ENCODE measurements at places on chromosomes 13 and 19.

GRCh38 chr19:29831041-29831548 lies 19.3 kb downstream of the CCNE1 start:
- DNase-seq: no peak

DNA sequence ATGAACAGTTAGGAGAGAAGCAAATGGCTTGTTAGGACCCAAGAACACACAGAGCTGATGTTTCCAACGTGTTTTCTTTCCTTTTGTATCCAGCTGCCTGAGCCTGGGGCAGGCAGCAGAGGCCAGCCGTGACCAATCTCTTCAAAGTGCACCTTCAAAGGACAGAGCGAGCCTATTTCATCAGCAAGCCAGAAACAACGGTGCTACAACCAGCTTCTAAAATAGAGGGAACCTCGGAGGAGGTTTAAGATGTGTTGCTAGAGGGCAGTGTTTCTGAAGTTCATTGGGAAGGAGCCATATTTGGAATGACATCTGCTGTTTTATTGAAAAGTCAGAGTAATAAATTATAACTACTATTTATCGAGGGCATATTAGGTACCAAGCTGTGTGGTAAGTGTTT lies 56.2 kb upstream of the RFC3 start:
- no peak for DNase-seq

DNA sequence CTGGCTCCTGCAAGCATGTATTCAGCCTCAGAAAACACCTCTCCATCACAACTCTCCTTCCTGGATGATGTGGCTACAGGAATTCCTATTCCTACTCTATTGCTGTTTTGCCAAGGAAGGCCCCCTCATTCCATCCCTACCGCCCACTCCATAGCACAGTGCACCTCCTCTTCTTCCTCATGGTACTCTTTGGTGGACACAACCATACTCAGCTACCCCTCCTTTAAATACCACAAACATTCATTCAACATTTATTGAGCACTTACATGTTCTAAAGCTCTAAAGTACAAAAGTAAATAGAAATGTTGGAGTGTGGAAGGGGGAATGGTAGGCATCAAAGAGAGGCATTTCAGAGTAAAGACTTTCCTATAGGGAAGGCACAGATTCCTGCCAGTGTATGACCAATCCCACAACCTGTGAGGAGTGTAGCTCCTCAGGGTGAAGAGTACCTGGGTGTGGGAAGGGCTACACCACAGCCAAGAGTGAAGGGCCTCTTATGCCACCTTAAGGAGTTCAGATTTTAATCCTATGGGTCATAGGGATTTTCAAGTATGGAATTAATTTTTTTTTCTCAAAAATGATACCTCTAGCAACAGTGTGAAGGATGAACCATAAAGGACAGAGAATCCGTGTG lies 42.5 kb downstream of the STARD13 start:
- no peak for DNase-seq

DNA sequence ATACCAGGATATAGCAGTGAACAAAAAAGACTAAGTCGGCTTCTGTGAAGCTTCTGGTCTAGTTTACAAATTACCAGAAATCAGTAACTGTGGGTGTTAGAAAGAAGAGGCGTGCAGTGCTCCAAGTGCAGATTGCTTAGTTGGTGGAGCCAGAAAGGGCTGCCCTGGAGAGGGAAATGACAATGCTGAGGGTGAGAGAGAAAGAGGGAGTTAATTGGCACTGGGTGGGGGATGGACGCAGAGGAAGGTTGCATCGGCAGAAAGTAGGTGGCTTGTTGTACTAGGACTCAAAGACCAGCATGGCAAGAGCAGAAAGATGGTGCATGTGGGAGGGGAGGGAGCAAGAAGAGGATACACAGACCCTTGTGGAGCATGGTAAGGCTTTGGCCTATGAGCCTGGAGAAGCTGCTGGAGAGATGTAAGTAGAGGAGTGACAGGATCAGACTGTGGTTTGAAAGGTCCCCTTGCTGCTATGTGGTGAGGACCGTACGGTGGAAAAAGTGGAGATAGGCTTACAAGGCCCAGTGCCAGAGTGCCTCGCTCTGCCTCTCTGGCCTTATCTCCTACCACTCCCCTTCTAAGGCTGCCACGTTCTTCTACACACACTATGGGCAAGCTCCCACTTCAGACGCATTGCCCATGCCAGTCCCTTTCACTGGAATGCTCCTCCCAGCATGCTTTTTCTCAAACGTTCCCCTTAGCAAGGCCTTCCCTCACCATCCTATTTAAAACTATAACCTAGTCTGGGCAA lies 13.5 kb downstream of the SMG9 start:
- no peak for DNase-seq

DNA sequence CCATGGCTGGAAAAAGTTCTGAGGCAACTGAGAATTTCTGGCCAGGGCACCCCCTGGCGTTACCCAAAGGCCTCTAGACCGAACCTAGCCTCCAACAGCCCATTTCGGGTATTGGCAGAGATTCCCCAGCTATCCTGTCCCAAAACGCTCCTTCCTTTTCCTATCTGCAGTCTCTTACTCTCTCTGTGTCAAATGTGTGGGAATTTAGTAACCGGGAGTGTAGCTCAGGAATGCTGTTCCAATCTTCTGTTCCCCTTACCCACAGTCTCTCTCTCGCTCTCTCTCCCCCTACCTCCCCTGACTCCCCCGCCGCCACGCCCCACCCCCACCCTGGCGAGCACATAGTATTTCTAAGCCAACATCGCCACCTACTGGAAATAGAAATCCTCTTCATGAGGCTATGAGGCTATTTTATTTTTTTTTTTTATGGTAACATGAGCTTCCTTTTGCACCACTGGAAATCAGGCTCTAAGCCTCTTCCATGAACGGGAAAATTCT lies 27.0 kb downstream of the OXGR1 start:
- DNase-seq: no peak

DNA sequence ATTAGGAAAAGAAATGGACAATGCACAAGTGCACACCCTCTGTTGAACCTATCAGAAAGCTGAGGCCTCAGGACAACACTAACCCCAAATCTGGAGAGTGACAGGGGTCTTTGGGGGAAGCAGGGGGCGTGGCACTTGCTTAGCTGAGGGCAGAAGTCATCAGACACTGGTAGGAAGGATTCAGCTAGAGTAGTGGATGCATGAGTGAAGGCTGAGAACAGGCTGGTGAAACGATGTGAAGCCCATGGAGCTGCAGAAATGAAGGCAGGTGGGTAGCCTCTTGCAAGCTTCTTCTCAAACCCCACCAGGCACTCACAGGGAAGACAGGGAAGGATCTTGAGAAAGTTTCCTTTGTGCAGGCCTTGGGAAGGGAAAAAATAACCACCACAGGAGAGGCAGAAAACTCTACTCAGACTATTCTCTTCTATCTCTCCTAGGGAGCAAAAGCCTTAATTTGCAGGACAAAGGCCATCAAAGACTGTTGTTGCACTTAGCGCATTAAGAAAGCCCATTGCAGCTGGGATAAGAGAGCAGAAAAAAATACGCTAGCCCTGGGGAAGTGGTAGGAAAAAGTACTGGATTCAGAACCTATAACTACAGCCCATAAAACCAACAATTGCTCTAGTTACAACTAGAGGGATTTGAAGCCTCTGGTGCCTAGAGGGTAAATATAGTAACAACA lies 193.3 kb upstream of the ZNF536 start:
- DNase-seq: no peak

- DNase-seq: no peak
Measured at GRCh38 chr13:101473458-101473857, 21.0 kb downstream of the ITGBL1 start.

- DNase-seq: no peak
Measured at GRCh38 chr19:3186160-3186688, 494 bp downstream of the NCLN start.

- DNase-seq: no peak
Measured at GRCh38 chr19:18282788-18283141, 1.3 kb upstream of the JUND start.

- DNase-seq: no peak
Measured at GRCh38 chr19:18401580-18402112, 4.2 kb upstream of the LRRC25 start.

DNA sequence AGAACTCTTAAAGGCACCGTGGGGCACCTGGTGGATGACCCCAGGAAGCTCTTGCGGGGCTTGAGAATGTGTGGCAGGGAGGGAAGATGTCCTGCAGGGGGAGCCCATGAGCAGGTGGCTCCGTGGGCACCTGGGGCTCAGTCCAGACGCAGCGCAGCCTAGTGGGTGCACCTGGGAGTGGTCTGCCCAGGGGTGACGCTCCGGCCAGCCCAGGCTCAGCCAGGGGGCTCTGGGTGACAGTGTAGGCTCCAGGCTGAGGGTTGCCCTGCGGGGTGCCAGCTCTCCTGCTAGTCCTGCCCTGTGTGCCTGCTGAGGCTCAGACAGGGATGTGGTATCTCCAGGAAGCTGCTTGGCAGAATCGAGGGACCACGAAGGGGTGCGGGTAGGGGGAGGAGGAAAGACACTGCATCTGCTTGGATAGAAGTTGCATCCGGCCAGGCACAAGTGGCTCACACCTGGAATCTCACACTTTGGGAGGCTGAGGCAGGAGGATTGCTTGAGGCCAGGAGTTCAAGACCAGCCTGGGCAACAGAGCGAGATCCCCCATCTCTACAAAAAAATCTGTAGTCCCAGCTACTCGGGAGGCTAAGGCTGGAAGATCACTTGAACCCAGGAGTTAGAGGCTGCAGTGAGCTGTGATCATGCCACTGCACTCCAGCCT lies 15.0 kb upstream of the PGLS start:
- peak; percentile 67 for DNase-seq

DNA sequence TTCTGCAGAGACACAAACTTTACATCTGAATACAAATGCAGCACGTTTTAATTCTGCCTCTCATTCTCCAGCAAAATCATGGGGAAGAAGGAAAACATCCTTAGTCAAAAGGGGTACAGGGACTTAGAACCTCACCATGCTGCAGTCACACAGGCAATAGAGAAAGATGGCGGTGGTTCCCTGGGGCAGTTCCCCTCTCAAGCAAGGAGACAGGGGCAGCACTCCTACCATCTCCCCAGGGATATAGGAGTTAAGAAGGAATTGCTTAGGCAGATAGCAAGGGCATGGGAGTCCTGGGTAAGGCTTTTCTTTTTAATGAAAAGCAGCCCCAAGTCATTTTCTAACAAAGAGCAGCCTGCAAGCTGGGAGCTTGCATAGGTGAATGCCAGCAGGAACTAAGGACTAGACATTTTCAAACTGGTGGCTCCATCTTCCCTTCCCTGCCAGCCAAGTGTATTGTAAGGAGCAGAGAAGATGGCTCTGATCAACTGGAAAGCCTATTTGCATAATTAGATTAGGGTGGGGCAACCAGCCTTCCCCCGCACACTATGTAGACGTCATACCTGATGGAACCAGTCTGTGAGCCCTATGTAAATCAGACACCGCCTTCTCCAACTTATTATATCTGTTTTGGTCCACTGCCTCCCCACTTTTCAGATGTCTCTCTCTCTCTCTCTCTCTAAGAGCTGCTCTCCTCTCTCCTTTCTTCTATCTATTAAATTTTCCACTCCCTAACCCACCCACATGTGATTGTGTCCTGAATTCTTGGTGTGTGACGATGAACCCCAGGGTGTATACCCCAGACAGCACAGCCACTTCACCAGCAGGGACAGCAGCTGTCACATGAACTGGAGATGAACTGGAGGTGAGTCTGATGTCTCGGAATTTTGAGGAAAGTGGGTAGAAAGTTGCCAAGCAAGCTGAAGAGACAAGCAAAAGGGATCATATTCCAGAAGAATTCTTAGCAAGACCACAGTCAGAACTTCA lies 514.5 kb downstream of the IRS2 start:
- DNase-seq: no peak

- no peak for DNase-seq
Measured at GRCh38 chr13:32791545-32792172, 205.4 kb downstream of the PDS5B start.

DNA sequence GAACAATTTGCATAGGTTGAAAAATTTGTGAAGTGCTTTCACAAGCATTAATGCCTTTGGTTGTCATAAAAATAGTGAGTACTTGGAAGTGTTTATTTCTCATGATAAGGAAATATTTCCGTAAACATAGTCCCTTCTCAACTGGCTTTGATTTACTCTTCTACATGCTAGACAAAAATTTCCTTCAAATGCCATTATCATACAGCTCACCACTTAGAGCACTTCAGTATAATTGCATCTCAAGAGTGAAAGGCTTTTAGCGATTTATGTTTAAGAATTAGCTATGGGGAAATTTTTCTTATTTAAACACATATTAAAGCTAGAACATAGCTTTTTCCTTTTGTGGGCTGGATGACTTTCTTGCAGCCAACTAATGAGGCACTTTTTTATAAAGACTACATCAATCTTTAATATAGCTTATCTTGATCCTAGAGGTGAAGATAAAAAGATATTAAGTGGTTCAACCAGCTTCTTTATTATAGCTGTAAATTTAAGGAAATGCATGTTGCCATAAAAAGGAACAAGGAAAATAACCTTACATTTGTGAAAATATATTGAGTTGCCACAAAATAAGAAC lies 656.8 kb downstream of the SLITRK6 start:
- no peak for DNase-seq

DNA sequence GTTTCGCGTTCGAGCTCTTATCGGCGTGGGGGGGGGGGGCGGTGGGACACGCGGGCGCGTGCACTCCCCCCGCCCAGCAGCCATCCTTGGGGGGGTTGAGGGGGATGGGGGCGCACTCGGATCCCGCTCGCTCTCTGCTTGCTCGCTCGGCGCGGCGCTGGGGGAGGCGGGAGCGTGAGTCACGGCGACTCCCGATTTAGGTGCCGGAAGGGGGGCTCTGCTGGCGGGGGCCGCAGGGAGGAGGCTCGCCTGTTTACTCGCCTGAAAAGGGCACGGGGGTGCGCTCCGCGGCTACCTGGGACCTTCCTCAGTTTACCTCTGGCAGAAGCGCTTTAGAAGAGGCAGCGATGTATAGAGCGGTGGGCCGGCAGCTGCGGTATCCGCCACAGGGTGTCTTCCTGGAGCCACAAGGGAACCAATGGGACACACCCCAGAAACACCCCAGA lies 1.1 kb upstream of the PDE4A start:
- DNase-seq: no peak

DNA sequence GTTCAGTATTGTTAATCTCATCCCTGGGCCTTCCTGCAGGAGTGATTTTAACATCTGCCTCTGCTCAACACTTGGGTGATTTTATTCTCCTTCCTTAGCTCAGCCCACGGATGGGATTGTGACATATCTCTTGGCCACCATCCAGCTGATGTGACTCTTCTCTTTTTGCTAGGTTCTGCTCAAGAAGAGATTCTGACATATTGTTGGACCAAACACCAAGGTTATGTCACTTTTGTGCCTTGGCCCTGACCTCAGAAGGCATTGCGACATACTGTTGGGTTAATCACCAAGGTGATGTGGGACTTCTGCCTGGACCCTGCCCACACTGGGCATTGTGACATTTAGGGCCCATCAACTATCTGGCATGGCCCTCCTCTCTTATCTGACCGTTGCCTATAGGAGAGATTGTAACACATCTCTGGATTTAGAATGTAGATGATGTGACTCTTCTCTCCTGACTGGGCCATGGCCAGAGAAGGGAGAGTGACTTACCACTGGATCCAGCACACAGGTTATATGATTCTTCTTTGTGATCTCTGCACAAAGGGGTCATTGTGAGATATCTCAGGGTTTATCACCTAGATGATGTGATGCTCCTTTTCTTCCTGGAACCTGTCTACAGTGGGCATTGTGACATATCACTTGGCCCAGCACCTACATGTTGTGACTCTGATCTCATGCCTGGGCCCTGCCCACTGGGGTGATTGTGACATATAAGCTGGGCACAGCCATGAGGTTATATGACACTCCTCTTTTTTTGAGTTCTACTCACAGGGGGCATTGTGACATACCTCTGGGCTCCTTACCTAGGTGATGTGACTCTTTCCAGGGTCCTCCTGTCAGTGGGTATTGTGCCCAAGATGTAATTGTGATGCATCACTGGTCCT lies 88.8 kb downstream of the ZNF429 start:
- no peak for DNase-seq
